NCI-H510A (cell line): ENCODE measurements at places on chromosomes 3 and 15.

DNA sequence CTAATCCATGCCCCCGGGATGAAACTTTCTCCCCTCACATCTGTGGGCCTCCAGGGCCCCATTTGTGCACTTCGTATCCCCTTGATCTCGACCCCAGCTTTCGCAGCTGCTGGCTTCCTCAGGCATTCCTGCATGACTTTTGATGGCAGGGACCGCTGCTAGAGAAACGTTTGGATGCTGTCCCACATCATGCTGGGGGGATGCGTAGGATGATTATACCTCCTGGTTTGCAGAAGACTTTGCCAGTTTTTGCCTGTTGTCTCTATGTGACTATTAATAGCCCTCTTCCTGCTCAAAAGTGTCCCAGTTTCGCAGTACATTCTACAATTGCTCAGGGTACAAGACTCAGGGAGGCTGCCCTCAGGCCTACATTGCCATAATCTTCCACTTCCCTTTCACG lies 10.4 kb upstream of the KCNAB1 start:
- DNase-seq = no peak

DNA sequence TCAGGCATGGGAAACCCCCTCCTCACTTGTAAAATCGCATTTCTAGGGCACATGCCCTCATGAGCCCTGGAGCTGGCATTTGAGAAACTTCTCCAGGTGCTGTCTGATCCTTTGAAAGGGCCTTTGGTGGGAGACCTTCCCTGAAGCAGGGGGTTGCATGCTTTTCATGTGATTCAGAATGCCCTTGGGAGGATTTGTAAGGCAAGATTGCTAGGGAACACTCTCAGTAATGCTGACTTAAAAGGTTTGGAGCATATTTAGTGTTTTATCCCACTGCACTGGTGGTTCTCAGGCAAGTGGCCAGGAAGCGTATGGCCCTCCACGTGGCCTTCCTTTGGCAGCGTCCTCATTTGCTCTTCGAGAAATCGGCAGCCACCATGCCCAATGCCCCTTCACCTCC lies 164.1 kb downstream of the ARRDC4 start:
- no peak for DNase-seq

- no peak for DNase-seq
Measured at GRCh38 chr15:68725736-68726135, 95.0 kb downstream of the ANP32A start.

- DNase-seq = no peak
Measured at GRCh38 chr15:68582864-68583263, 4.1 kb downstream of the CORO2B start.

DNA sequence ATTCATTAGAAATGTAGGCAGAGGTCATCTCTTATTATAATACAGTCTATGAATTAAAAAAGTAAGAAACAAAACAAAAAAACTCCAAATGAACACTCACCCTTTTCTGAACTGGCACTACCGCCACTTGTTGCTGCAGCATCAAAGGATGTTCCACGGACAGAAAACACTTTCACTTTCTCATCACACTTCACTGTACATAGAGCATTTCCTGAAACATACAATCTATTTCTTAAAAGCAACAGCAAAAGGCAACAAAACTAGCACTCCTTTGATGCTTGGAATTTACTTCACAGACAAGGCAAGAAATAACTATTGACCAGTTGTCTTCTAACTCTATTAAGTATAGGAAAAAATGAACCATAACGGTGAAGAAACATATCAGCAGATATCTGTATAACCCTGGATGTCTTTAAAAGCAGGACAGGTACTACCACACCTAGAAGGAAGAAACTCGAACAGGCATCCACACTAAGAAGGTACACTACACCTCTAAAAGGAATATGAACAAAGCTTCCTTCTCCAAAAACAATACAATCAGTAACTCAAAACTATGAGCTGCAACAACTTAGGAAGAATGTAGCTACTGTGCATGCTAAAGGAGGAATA lies 24.9 kb downstream of the ETFA start:
- DNase-seq = no peak

- no peak for DNase-seq
Measured at GRCh38 chr15:81157195-81157938, 23.3 kb downstream of the CFAP161 start.

GRCh38 chr3:172213200-172213599 lies 173.8 kb downstream of the FNDC3B start:
- DNase-seq = no peak

GRCh38 chr3:125641891-125642290 lies 46.6 kb upstream of the OSBPL11 start:
- no peak for DNase-seq

DNA sequence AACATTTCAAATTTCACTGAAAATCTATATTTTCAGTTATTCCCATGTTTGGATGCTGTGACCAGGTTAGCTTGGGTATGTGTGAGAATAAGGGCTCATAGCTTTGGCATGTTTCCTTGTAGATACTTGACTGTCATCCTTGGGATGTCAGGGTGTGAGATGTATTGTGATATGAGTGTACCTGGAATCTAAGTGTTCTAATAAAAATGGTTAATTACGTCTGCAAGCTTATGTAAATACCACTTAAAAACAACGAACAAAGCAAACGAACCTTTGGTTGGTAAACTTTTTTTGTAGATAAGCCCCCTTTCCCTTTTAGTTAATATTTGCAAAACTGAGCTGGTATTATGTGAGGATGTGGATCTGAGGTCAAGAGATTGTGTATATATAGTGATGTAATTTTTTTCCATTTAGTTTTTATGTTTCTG lies 63.5 kb downstream of the FNDC3B start:
- no peak for DNase-seq

GRCh38 chr15:68542771-68543164 lies 36.0 kb upstream of the CORO2B start:
- no peak for DNase-seq
